ENCODE measurements at places on chromosomes 11 and 22. TPM values are rescaled to one million over a fixed set of nuclear protein-coding genes. Genes with fewer than 3 reads are reported as not detected.

DNA sequence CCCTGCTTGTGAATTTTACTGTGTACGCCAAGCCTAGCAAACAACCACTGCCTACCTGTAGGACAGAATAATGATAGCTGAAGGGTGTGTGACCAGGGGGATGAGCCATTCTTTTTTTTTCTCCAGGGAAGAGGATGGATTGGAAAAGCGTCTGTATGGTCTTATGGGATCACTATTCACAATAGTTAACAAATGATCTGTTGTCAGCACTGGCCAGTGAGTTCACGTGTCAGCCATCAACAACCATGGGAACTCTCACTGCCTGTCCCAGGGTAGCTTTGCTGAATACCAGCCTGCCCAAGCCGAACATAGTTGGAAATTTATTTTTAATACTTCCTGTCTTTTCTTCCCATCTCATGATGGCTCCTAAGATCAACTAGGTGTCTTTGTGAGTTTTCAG, 170.2 kb downstream of the ST3GAL4 start:
- no peak overlapping the region for H3K4me3 ChIP-seq
- H3K4me1 ChIP-seq: no peaks in the 10 kb centered on the region

GRCh38 chr11:33808228-33808828, 34.0 kb upstream of the FBXO3 start:
- peak; percentile 78 for DNase-seq
- H3K36me3 ChIP-seq: no peaks in the 10 kb centered on the region
- peaks cover 23% of the 10 kb centered on the region for H3K27me3 ChIP-seq
- H3K4me1 ChIP-seq: peaks cover 3% of the 10 kb centered on the region
- H3K27ac ChIP-seq: no peak overlapping the region
- H3K4me3 ChIP-seq: no peak overlapping the region

- peaks cover 7% of the 10 kb centered on the region for H3K4me1 ChIP-seq
- no peak overlapping the region for H3K4me3 ChIP-seq
- H3K27ac ChIP-seq: no peak overlapping the region
- DNase-seq: no peak
- H3K27me3 ChIP-seq: peaks cover 14% of the 10 kb centered on the region
- no peaks in the 10 kb centered on the region for H3K36me3 ChIP-seq
Observed at GRCh38 chr11:119157063-119157462, 8.2 kb downstream of the ABCG4 start.

GRCh38 chr11:66728693-66729385, at the start of gene SPTBN2:
TSS of gene SPTBN2 (minus strand) at chr11:66729216. CDS start at chr11:66721240, 7,976 bp downstream.
- DNase-seq: no peak
- H3K27me3 ChIP-seq: peaks cover 86% of the 10 kb centered on the region
- no peaks in the 10 kb centered on the region for H3K36me3 ChIP-seq
- peak within 1 kb of the TSS; percentile 4 for H3K27ac ChIP-seq

- peak overlapping the region; percentile 63 for H3K4me3 ChIP-seq
- no peaks in the 10 kb centered on the region for H3K36me3 ChIP-seq
- peaks cover 60% of the 10 kb centered on the region for H3K27me3 ChIP-seq
- peaks cover 20% of the 10 kb centered on the region for H3K4me1 ChIP-seq
Observed at GRCh38 chr22:19757140-19757984, 3.2 kb upstream of the TBX1 start.

DNA sequence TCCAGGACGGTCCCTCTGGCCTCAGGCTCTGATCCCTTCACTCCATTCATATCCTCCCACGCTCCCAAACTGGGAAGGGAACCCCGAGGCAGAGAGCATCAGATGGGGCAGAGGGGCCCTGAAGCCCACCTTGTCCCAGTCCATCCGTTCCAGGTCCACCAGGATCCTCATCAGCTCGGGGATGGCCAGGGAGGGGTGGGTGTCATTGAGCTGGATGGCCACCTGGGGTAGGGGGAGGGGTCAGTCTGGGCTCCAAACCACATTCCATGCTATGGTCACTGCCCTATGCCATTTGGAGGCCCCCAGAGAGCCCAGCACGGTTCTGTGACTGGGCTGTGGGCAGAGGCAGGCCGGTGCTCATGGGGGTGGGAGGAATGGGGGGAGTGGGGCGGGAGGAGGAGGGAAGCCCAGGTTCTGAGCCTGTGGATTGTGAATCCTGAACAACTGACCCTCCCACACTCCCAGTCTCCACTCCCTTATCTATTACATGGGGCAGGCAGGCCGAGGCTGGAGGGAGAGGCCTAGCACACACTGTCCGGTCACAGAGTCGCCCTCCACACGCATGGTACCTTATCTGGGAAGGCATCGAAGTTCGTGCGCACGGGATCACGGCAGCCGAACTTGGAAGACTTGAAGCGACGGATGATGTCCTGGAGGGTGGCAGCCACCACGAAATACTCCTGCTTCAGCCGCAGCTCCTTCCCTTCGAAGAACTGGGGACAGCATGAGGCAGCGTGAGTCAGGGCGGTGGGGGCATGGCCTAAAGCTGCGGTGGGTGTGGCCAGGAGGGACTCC, 5.5 kb downstream of the PYGM start:
- H3K27me3 ChIP-seq: no peaks in the 10 kb centered on the region
- H3K4me3 ChIP-seq: no peak overlapping the region
- no peak overlapping the region for H3K27ac ChIP-seq
- H3K36me3 ChIP-seq: peaks cover 9% of the 10 kb centered on the region

DNA sequence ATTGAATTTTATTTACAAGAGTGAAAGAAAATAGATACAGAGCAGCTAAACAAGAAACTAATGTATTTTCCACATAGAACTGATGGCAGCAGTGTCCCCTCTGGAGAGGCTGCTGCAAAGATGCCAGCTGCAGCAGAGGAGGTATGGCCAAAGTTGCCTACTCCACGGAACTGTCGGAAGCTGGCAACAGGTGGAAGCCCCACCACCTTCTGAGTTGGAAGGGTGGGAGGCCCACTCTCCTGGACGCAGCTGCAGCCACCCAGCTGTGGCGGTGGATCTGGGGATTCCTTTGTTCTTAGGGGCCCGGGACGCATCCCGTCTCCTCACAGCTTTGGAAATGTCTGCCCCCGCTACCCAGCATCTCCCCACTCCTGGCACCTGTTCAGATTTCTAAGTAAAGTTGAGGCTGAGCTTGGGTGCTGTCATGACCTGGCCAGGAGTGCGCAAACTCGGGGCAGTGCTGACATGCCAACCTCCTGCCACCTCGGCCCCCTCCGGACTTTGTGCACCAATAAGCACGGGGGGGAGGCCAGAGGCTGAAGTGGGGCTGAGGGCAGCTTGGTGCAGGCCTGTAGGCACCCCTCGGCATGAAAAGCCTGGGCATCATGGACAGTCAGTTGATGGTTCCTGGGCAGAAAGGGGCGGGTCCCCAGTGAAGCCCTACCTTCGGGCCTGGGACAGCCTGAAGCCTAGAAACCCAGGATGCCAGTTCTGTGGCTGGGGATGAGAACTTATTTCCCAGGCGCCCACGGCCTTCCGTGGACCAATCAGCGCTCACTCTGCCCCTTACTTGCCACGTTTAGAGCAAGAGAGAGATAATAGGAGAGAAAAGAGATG, 1071.4 kb downstream of the JRKL start:
- no peaks in the 10 kb centered on the region for H3K36me3 ChIP-seq
- H3K4me1 ChIP-seq: no peaks in the 10 kb centered on the region
- H3K4me3 ChIP-seq: no peak overlapping the region
- no peak overlapping the region for H3K27ac ChIP-seq
- DNase-seq: no peak

- H3K4me3 ChIP-seq: no peak overlapping the region
- H3K36me3 ChIP-seq: no peaks in the 10 kb centered on the region
- H3K4me1 ChIP-seq: peaks cover 5% of the 10 kb centered on the region
- DNase-seq: no peak
- H3K27ac ChIP-seq: no peak overlapping the region
Observed at GRCh38 chr11:118953265-118953664, 2.8 kb upstream of the UPK2 start.

KCNJ1 gene
- total RNA-seq: 0.14 TPM

PLEKHA7 gene
- total RNA-seq: 2.0 TPM

FREY1 gene
- total RNA-seq: 3.9 TPM

NTM gene
- total RNA-seq: not detected

All from activated naive CD8-positive, alpha-beta T cell treated with anti-CD3 and anti-CD28 coated beads, Interleukin-2, amount 10 ng/mL, durations not matched to agents 7 days and 5 days (primary cell).